ENCODE measurements at places on chromosomes 2 and 18.

DNA sequence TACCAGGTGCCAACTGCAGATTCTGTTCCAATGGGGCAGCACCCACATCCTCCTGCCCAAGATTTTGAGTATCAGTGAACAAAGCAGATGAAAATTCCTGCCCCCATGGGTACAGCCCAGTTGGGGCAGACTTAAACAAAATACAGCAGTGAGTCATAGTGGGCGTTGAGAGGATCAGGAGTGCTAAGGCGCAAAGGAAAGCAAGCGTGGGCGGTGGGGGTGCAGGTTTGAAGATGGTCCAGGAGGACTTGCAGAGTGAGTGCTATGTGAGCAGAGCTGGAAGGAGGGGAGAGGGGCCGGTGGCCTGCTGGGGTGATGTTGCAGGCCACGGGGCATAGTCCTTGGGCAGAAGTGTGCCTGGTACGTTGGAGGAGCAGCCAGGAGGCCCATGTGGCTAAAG lies 24.7 kb downstream of the STEAP3 start:
- DNase-seq = no peak

DNA sequence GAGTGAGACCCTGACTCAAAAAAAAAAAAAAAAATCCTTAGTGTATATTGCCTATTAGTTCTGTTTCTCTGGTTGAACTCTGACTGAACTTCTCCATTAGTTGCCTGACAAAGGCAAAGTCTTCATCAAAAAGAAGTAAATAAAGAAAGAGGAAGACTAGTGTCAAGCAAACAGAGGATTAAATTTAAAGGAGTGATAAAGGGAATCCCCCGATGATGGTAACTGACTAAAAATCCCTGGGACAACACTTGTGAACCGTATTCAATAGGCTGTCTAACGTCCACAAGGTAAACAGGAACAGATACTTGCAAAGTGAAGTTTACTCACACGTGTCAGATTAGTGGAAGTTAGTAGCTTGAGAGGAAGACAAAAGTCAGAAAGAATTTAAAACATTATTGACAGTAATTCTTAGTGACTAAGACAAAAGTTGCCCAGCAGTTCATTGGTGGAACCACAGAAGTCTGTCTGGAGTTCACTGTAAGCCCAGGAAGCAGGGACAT lies 26.2 kb upstream of the SPOPL start:
- DNase-seq = no peak

DNA sequence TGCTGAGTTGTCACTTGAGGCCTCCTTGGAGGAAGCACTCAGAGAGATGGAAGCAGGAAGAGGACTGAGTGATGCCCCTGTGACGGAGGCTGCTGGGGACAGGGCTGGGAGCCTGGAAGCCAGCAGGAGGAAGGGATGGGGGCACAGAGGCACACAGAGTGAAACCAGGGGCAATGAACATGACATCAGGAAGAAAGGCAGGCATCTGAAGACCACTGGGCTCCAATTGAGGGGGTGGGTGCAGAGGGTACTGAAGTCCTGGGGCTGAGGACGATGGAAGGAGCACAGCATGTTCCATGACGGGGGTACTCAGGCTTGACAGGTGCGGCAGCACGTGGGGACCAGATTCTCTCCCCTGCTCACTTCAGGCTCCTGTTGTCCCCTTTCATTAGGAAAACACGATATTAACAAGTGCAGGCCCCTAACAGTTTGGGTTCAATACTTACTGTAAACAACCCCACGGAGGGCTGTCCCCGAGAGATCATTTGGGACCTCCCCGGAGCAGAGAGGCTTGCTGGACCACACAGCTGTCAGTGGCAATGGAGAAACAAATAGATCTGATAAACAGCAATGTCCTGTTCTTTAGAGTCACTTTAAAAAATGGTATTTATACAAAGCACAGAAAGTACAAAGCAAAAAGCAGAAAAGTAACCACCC lies 8.7 kb downstream of the INPP5D start:
- no peak for DNase-seq

GRCh38 chr18:477565-477964 lies 22.9 kb downstream of the COLEC12 start:
- DNase-seq = no peak

DNA sequence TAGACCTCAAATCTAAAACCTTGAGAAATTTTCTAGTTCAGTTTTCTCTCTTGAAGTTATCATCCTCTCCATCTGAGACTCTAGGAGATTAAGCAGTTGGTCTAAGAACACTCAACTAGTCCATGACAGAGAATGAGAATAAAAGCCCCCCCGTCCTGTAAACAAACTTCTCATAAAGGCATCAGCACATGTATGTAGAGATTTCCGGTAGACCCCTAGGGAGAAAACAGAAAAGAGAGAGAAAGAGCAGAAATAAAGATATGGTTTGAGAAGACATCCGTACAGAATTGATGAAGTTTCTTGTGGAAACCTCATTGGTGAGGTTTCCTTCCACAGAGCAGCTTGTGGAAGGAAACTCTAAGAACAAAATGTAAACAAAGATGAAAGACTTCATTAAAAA lies 3.2 kb upstream of the GPR155 start:
- no peak for DNase-seq

DNA sequence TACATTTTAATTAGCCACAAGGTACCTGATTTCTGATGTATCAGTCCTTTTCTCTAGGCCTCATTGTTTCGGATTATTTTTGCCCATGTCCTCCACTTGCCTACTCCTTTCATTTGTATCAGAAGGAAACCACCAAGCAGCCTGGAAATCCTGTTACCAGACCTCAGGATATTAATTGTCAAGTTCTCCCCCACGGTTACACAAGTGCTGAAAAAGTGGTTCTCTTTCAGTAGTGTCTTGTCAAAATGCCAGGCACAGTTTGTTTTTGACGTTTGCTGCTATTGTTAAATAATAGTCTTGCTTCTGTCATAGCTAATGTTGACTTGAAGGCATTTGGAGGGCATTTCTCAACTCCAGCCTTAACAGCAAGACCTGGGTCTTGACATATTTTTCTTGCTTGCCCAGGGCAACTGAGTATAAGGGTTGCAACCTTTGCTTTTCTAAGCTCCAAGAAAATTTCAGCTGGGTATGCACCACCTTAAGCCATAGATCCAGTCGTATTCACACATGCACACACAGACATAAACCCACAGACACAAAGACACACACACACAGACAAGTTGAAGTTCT lies 31.0 kb downstream of the INSIG2 start:
- no peak for DNase-seq

DNA sequence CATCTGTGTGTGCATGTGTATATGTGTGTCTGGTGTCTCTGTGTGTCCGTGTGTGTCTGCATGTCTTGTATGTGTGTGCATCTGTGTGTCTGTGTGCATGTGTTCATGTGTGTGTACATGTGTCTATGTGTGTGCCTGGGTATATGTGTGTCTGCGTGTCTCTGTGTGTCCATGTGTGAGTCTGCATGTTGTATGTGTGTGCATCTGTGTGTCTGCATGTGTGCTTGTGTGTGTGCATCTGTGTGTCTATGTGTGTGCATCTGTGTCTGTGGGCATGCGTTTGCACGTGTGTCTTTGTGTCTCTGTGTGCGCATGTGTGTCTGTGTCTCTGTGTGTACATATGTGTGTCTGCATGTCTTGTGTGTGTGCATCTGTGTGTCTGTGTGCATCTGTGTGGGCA lies 207.7 kb downstream of the TNS1 start:
- no peak for DNase-seq

- no peak for DNase-seq
Measured at GRCh38 chr2:79757526-79757925, 244.7 kb downstream of the CTNNA2 start.

- DNase-seq = no peak
Measured at GRCh38 chr2:41160439-41160838, 708.5 kb upstream of the SLC8A1 start.

DNA sequence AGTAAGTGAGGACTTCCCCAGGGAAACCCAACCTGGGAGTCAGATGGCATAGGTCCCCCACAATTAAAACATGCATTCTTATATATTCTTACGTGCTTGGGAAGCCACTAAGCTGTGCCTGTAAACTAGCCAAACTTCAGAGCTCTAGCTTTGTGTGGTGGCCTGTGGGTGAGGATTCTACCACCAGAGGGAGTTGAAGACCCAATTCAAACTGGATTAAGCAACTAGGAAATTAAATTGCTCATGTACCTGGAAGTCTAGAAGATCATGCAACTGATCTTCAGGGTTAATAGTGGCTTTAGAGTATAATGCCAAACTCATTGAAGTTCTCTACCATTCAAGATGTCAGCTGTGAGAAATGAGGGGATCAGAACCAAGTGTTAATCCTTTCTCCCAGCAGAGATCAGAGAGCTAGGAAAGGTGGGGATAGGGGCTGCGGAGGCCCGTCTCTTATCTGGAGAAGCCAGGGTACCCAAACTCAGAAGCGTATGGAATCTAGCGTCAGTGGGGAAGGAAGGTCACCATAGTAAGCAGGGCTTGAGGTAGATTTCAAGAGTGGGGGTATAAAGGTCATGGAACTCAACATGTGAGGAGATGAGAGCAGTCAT lies 53.2 kb upstream of the CCDC85A start:
- no peak for DNase-seq

DNA sequence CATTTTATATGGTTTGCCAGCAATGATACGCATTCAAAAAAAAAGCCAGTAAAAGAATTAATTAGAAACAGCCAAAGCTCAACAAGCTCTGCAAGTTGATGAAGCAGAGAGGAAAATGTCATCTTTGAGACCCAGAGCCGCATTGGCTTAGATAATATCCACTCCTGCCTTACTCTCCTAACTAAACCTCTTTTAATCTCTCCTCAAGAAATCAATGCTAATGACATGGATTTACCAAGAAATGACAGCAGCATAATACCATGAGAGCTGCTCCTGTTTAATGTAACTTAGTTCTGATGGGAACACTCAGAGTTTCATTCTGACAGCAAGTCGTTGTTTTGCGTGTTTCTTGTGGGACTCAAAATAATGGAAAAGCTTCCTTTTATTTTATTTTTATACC lies 1099.4 kb upstream of the PIK3C3 start:
- no peak for DNase-seq

DNA sequence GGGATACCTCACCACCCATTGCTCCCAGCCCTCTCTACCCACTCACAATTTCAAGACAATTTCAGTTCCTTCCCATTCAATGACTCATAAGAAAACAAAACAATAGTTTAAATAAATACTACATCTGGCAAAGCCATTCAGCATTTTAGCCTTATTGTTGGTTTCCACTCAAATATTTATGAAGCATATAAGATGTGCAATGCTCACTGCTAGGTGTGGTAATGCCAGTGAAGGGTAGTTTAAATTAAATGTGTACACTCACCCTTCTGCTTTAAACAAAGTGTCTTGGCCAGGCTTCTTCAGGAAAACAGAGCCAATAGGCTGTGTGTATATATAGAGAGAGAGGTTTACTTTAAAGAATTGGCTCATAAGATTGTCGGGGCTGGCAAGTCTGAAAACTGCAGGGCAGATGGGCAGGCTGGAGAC lies 37.0 kb downstream of the INO80C start:
- no peak for DNase-seq

DNA sequence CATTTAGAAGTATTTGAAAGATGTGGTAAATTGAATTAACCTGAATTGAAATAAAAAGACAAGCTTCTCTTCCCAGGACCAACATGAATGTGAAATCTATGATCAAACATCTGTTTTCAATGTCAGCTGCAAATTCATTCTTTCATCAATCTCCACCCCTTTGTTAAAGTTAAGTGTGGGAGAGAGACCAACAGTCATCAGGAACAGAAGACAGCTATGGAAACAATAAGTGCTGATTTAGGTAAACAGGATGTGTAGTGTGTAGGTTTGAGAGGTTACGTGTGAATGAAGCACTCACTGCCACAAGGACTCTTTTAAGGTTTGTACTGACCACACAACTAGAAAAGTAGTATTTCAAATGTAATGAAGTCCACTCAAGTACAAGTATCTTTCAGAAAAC lies 1659.8 kb upstream of the CELF4 start:
- no peak for DNase-seq

- DNase-seq = no peak
Measured at GRCh38 chr18:27042177-27042576, 142.9 kb downstream of the CHST9 start.
